ENCODE measurements at places on chromosomes 3 and 15.

- no peaks in the 10 kb centered on the region for H3K36me3 ChIP-seq
- peaks cover 2% of the 10 kb centered on the region for H3K4me1 ChIP-seq
- no peak overlapping the region for H3K4me3 ChIP-seq
- peak; percentile 24 for DNase-seq
- no peak overlapping the region for H3K27ac ChIP-seq
Measured at GRCh38 chr3:184568924-184569829, 7.6 kb downstream of the EPHB3 start.

- H3K27ac ChIP-seq: peak overlapping the region; percentile 47
- no peak overlapping the region for H3K4me3 ChIP-seq
- H3K36me3 ChIP-seq: peaks cover 11% of the 10 kb centered on the region
Measured at GRCh38 chr15:34258151-34258550, 33.3 kb downstream of the EMC4 start.

DNA sequence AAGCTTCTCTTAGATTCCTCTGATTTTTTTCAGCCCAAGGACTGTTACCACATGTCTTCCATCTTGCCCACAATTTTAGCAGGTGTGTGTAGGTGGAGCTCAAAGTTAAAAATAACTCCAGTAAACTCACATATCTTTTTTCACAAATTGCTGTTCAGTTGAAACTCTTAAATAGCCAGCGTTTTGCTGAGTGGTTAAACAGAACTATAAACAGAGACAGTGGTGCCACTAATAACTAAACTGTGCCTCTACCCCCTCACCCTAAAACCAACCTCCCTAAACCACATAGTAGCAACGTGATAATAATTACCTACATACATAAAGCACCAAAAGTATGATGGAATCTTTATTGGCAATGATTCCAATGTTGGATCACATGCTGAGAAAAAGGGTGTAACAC, 525.1 kb downstream of the PDCD6IP start:
- H3K36me3 ChIP-seq: no peaks in the 10 kb centered on the region
- H3K4me1 ChIP-seq: no peaks in the 10 kb centered on the region
- DNase-seq: no peak
- H3K27ac ChIP-seq: no peak overlapping the region
- no peaks in the 10 kb centered on the region for H3K27me3 ChIP-seq

GRCh38 chr3:16406579-16406978, 106.9 kb downstream of the RFTN1 start:
- H3K4me1 ChIP-seq: peaks cover 35% of the 10 kb centered on the region
- H3K36me3 ChIP-seq: peaks cover 45% of the 10 kb centered on the region
- no peaks in the 10 kb centered on the region for H3K27me3 ChIP-seq
- no peak for DNase-seq
- H3K27ac ChIP-seq: peak overlapping the region; percentile 52

DNA sequence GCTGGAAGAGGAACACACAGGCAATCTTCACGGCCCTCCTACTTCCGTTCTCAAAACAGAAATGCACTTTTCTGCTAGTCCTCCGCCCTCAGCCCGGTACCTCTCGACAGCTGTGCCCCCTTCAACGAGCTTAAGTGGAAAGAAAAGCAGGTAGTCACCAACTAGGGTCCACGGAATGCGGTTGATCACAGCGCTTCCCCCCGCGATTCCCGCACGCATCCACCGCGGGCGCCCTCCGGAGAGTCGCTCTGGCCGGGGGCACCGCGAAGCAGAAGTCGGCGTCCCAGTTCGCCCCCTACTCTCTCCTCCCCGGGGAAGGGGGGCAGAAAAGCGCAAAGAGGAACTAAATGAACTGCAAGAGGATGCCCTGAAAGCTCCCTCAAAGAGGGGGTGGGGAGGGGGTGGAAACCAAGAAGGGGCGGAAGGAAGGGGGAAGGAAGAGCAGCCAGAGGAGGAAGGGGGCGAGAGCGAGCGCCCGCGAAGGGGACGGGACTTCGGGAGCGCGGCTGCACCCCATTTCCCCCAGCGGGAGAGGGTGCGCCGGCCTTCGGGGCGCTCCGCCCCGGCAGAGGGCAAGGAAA, 738 bp downstream of the ACAP2 start:
- peak; percentile 66 for DNase-seq
- peak overlapping the region; percentile 96 for H3K4me3 ChIP-seq
- no peaks in the 10 kb centered on the region for H3K27me3 ChIP-seq
- peaks cover 49% of the 10 kb centered on the region for H3K4me1 ChIP-seq
- peak overlapping the region; percentile 91 for H3K27ac ChIP-seq
- H3K36me3 ChIP-seq: no peaks in the 10 kb centered on the region

DNA sequence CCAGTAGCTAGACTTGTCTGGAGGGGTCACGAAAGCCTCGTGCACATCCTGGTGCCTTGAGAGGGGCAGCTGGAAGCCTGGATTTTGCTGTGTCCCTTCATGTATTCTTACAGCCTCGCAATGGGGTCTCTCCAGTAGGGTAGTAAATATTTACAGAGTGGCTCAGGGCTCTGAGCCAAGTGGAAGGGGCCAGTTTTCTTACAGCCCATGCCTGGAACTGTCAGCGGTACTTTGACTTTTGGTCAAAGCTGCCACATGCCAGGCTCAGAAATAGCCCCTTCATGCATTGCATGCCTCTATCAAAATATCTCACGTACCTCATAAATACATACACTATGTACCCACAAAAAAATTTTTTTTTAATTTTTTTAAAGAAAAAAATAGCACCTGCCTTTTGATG, 119.2 kb downstream of the OSBPL10 start:
- H3K36me3 ChIP-seq: no peaks in the 10 kb centered on the region
- DNase-seq: no peak
- no peak overlapping the region for H3K27ac ChIP-seq
- no peak overlapping the region for H3K4me3 ChIP-seq
- H3K4me1 ChIP-seq: no peaks in the 10 kb centered on the region

DNA sequence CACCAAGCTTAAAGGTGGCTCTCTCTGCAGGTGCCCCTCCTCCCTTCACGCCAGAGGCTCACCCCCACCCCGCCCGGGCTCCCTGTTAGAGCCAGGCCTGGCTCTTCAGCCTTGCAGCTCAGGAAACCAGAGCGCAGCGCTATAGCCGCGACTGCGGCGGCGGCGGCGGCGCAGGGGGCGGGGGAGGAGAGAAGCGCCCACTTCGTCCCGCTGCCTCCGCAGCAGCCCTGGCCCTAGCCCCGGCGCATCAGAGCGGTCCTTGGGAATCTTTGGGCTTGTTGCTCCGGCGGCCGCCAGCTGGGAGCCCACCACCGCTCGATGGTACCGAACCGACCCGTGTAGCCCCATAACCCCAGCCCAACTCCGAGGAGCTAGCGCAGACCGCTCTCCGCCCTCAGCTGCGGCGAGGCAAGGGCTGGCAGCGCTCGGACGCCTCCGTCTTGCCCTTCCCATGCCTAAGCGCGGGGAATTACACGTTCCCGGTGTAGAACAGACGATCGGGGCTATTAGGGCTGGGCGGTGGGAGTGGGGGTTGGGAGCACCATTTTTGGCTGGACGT, 1.2 kb downstream of the RASGRF1 start:
- H3K36me3 ChIP-seq: no peaks in the 10 kb centered on the region
- peaks cover 11% of the 10 kb centered on the region for H3K4me1 ChIP-seq
- no peak overlapping the region for H3K27ac ChIP-seq
- DNase-seq: no peak

- no peak overlapping the region for H3K27ac ChIP-seq
- H3K4me3 ChIP-seq: no peak overlapping the region
- peaks cover 28% of the 10 kb centered on the region for H3K4me1 ChIP-seq
- DNase-seq: peak; percentile 61
- peaks cover 49% of the 10 kb centered on the region for H3K36me3 ChIP-seq
Measured at GRCh38 chr15:43376017-43376705, 5.3 kb downstream of the TUBGCP4 start.

DNA sequence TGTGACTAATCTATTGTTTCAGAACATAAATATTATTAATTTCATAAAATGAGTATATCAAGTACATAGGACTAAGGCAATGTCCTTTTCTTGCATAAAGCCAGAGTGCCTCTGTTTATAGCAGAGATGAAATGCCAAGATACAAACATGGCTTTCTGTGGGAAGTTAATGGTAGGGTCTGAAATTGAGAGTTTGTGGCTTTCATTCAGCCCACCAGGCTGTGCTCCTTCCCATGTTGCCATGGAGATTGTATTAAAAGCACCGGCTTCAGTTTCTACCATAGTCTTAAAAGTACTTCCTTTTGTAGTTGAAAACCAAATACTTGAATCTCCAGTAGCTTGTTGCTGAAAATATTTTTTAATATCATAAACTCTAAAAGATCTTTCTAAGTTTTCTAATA, 114.0 kb downstream of the LRRC28 start:
- DNase-seq: peak; percentile 33
- H3K36me3 ChIP-seq: peaks cover 32% of the 10 kb centered on the region
- H3K27me3 ChIP-seq: no peaks in the 10 kb centered on the region
- H3K4me1 ChIP-seq: peaks cover 12% of the 10 kb centered on the region
- no peak overlapping the region for H3K27ac ChIP-seq
- H3K4me3 ChIP-seq: no peak overlapping the region

- H3K27ac ChIP-seq: no peak overlapping the region
- no peak overlapping the region for H3K4me3 ChIP-seq
- H3K36me3 ChIP-seq: no peaks in the 10 kb centered on the region
- no peaks in the 10 kb centered on the region for H3K27me3 ChIP-seq
- H3K4me1 ChIP-seq: peaks cover 27% of the 10 kb centered on the region
- no peak for DNase-seq
Measured at GRCh38 chr3:171320750-171321558, 139.3 kb downstream of the TNIK start.

DNA sequence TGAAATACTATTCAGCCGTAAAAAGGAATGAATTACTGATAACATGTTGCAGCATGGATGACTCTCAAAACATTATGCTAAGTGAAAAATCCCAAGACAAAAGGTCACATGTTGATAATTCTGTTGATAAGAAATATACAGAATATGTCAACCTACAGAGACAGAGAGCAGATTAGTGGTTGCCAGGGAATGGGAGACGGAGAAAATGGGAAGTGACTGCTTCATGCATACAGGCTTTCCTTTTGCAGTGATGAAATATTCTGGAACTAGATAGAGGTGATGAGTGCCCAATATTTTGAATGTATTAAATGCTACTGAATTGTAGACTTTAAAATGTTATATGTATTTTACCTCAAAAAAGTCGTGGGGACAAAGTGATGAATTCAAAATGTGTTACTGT, 56.2 kb downstream of the ABHD2 start:
- H3K4me1 ChIP-seq: peaks cover 32% of the 10 kb centered on the region
- no peaks in the 10 kb centered on the region for H3K27me3 ChIP-seq
- peaks cover 16% of the 10 kb centered on the region for H3K36me3 ChIP-seq
- no peak overlapping the region for H3K4me3 ChIP-seq

GRCh38 chr3:11495948-11496557, 147.7 kb downstream of the VGLL4 start:
- DNase-seq: no peak
- H3K27me3 ChIP-seq: no peaks in the 10 kb centered on the region
- H3K36me3 ChIP-seq: peaks cover 14% of the 10 kb centered on the region
- H3K4me3 ChIP-seq: no peak overlapping the region

- H3K27ac ChIP-seq: no peak overlapping the region
- DNase-seq: no peak
- no peaks in the 10 kb centered on the region for H3K36me3 ChIP-seq
Measured at GRCh38 chr3:175155172-175155571, 296.0 kb downstream of the NAALADL2 start.

DNA sequence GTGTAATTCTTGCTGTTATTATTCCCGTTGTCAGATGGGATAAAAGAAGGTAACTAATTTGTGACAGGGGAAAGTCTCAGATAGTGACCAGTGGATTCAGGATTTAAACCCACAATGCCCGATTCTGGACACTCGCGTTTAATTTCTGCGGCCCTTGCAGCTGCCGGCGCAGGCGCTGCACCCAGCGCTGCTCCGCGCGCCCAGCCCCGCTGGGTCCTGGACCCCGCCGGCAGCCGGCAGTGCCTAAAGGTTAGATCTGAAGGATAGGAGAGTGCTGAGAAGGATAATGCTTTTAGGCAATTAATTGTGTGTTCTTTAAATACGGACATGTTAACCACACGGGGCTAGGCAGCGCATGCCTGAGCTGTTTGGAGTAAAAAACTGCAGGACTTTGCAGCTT, 3.6 kb upstream of the MKRN3 start:
- no peaks in the 10 kb centered on the region for H3K4me1 ChIP-seq
- no peaks in the 10 kb centered on the region for H3K36me3 ChIP-seq
- no peaks in the 10 kb centered on the region for H3K27me3 ChIP-seq
- H3K4me3 ChIP-seq: no peak overlapping the region
- DNase-seq: no peak

DNA sequence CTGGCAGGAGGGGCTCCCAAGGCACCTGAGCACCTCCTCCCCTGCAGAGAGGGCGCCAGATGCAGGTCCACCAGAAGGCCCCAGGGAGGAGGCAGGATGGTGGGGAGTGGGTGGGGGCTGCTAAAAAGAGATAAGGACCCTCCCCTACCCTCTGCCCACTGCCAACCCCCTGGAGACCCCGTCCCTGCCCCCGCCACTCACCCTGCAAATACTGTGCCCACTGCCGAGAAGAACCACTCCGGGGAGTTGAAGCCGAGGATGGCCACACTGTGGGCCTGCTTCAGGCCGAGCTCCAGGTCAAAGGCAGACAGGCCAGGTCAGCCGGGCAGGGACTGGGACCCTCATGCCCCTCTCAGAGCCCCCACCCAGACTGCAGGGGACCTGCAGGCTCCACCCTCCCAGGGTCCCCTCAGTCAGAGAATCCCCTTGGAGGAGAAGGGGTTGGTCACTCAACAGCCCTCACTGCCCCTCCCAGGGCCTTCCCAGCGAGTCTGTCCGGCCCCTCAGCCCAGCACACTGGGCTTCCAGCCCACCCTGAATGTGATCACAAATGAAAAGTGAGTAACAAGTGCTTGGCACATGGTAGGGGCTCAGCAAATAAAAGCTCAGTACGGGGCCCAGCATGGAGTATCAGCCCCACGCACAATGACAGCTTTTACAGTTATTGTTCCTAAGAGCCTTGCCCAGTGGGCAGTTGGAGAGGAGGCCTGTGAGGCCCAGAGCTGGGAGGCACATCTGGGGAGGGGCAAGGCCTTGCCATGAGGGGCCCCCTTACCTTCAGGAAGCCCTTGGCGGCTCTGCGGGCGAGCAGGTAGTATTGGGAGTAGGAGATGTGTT, 40.4 kb downstream of the ACSBG1 start:
- H3K36me3 ChIP-seq: no peaks in the 10 kb centered on the region
- no peak overlapping the region for H3K27ac ChIP-seq
- H3K27me3 ChIP-seq: no peaks in the 10 kb centered on the region
- no peak for DNase-seq

DNA sequence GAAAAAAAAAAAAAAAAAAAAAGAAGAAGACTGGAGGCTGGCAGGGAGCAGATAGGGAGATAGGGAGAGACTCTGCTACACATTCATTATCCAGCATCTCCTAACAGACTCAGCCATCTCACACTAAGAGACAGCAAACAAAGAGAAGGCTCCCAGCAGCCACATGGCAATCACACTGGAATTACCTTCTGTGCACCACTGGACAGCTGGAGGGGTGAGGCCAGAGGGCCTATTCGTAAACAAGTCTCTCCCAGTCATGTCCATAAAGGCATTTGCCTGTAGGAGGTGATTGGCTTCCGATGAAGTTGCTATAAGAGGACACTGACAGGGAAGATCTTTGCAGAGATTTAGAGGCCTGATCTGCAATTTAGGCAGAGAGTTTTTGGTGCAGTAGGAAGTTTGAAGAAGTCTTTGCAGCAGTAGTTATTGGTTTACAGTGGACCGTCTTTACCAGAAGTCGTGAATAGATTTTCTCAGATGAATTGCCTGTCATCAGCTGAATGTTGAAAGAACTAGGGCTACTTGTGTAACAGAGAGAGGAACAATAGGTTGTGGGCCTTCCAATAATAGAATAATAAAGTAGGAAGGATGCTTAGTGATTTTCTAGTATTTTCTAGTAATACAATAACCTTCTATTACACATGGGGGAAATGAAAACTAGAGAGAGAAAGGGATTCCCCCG, 89.7 kb downstream of the TP63 start:
- no peaks in the 10 kb centered on the region for H3K36me3 ChIP-seq
- H3K27me3 ChIP-seq: no peaks in the 10 kb centered on the region
- DNase-seq: no peak
- no peaks in the 10 kb centered on the region for H3K4me1 ChIP-seq
- no peak overlapping the region for H3K27ac ChIP-seq

Measured in activated CD8-positive, alpha-beta T cell treated with anti-CD3 and anti-CD28 coated beads for 36 hours (primary cell).